ENCODE measurements at places on chromosomes 2 and 18. TPM values are rescaled to one million over a fixed set of nuclear protein-coding genes. Genes with fewer than 3 reads are reported as not detected.

DNA sequence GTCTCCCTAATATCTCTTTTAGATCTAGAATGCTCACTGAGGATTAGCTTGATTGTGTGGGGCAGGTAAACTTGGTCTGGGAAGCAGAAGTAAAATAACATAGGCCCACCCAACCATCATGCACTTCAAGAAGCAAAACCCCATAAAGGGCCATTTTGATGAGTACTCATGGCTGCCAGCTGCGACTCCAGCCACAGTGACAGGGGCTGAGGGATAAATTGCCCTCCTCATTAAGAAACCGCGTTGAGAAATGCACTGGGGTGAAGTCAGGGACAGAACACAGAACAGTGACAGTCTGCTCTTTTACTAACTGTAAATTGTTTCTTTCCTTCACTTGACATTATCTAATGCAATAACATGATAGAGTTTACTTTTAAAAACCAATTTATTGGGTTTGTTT, 60.2 kb downstream of the RND3 start:
- DNase-seq: no peak

DNA sequence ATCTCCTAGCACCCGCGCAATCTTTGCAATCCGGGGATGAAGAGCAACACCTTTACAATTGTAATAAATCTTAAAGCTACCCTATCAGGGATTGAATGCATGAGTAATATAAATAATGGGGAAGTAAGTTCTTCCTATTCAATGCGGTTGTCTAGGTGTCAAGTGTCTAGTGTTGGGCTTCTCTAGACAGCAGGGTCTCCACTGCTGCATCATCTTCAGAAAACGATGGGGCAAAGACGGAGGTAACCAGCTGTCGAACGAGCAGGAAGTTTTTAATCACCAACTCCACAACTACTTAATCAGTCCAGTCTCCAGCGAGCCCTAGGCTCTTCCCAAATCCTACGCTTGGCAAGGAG, 573 bp downstream of the STAM2 start:
- no peak for DNase-seq

- DNase-seq: no peak
Observed at GRCh38 chr2:207655000-207655399, 29.8 kb upstream of the METTL21A start.

GRCh38 chr2:177165721-177166711, 46.6 kb upstream of the HNRNPA3 start:
- no peak for DNase-seq

DNA sequence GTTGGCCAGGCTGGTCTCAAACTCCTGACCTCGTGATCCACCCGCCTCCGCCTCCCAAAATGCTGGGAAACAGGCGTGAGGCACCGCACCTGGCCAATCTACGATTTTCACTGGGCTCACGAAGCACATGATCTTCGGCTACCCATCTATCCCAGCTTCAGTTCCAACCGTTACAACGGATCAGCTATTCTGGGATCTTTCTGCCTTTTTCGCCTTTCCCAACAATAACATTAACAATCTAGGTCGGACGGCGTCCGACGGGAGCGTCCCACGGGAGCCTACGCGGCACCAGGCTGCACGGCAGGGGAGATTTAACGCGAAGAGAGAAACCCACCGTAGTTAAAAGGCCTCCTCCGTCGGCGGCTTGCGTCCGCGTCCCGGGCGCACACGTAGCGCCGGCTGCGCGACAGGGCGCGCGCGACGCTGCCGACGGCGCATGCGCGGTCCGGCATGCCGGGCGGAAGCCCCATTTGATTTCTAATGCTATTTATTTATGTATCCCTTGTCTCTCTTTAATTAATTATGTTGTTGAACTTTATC, at the start of gene MSL3B:
MSL3B (minus strand) TSS at position 394 of the 540 bp plus-strand sequence.
- DNase-seq: peak; percentile 43

DNA sequence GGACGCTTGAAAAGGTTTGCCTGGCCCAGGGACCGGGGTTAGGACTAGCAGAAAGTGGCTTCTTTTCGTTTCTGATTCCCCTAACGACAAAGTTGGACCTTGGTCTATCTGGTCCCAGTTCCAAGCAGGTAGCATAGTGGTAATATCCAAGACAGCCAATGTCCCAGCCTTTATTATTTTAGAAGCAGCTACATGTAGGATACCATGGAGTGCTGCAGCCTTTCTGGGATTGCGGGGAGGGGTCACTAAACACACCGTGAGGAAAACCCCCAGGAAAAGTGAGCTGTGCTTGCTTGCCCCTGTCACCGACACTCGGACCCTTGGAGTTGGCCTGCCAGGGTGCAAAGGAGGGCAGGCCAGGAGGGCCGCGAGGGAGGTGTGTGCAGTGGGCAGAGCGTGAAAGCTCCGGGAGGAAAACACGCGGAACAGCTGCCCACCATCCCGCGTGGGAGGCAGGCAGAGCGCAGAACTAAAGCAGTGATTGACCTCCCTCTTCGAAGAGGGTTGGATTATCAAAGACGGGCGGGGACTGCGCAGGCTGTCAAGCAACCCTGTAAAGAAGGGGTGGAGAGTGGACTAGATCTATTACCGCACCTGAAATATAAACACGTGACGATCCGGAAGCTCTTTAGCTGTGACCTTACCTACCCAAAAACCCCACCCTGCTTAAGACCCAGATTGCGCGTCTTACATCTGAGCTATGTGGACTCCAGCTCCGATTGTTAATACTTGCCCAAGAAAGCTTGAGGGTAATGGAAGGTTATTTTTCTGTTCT, 624 bp upstream of the MAP4K3 start:
- peak; percentile 12 for DNase-seq

DNA sequence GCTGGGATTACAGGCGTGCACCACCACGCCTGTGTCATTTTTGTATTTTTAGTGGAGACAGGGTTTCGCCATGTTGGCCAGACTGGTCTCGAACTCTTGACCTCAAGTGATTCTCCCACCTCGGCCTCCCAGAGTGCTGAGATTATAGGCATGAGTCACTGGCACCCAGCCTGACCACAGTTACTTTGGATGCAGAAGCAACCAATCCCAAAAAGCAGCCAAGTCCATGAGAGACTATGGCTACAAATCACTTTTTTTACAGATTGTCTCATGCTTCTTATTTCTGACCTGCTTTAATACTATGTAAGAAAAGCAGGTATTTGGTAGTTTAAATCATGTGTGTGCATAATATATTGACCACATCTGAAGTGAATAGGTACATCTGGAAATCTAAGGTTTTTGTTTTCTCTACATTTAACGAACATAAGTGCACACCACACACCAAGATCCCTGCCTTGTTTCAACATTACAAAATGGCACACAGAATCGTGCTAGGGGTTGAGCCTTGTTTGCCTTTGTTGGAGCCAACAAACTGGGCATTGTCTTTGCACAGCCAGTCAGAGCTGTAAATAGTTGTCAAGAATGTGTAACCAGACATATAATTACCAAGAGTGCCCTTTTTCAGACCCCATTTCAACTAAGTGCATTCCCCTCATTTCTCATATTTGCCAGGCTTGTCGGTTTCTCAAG, 18.3 kb upstream of the MAP4K4 start:
- no peak for DNase-seq

SERPINB3 gene
- not detected for total RNA-seq

FAP gene
- total RNA-seq: not detected

KIF5C gene
- 41.6 TPM for total RNA-seq

NAT8 gene
- total RNA-seq: not detected

ZBTB7C gene
- total RNA-seq: 0.07 TPM
